Upper lobe of right lung (tissue), 1 donor: ENCODE measurements at places on chromosomes 7 and 10. TPM values are rescaled to one million over a fixed set of nuclear protein-coding genes. Genes with fewer than 3 reads are reported as not detected.

The AKR1D1 gene
- not detected for total RNA-seq

GRCh38 chr10:23461557-23461956 lies 22.7 kb downstream of the OTUD1 start:
- no peak for DNase-seq
- H3K4me3 ChIP-seq: no peak overlapping the region
- H3K27ac ChIP-seq: no peak overlapping the region
- no peaks in the 10 kb centered on the region for H3K27me3 ChIP-seq
- no peaks in the 10 kb centered on the region for H3K4me1 ChIP-seq
- no peaks in the 10 kb centered on the region for H3K36me3 ChIP-seq

DNA sequence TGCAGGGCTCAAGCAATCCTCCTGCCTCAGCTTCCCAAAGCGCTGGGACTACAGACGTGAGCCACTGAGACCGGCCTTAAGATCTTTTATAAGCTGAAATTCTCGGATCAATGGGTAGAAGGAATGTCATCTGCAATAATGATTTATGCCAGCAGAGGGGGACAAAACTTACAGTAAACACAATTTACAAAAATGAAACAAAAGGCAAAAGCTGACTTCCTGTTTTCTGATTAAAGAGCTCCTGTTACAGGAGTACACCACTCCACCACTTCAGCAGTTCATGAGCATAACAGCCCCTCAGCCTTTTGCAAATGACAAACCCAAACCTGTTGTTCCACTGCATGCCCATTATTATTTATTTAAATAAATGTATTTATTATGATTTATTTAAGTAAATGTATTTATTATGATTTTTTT lies 88.5 kb upstream of the ATP6V0A4 start:
- DNase-seq: no peak
- H3K36me3 ChIP-seq: no peaks in the 10 kb centered on the region
- no peaks in the 10 kb centered on the region for H3K27me3 ChIP-seq
- H3K27ac ChIP-seq: no peak overlapping the region
- peaks cover 5% of the 10 kb centered on the region for H3K4me1 ChIP-seq

DNA sequence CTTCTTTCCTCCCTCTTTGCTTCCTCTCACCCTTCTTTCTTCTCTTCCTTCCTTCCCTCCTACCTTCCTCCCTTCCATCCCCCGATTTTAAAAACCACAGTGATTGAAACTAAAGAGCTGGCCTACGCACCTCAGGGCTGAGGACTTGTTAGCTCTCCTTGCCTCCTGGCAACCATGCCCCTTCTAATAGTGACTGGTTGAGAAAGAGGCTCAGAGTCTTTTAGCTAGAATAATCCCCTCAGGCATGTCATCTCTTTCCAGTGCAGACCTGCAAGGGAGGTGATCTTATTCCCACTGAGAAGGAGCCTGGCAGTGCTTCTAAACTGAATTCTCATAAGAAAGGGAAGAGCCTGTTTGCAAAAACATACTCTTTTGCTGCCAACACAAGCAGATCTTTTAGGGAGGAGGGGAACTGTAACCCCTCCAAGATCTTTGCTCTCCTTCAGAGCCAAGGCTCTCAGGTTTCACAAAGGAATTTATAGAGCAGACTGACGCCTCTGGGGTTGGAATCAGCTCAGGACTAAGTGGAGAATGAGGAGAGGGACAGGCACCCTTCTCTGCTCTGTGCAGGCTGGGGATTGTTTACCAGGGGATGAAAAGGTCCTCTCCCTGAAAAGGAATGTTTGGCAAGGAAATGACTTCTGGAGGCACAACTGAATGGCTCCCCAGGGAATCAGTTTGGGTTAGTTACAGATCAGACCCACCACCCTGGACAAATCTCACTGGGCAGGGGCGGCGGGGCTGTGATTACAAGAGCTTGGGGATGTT lies 9.4 kb upstream of the ANKRD1 start:
- no peaks in the 10 kb centered on the region for H3K27me3 ChIP-seq
- DNase-seq: no peak
- no peak overlapping the region for H3K4me3 ChIP-seq

DNA sequence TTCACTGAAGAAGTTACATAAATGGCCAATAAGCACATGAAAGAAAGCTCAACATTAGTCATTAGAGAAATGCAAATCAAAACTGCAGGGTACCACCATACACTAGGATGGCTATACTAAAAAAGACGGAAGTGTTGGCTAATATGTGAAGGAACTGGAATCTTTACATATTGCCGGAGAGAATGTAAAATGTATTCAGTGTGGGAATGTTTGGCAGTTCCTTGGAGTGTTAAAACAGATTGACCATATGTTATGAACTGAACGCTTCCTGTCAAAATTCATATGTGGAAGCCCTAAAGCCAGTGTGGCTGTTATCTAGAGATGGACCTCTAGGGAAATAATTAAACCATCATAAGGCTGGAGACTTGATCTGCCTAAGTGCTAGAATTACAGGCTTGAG lies 33.1 kb downstream of the SUV39H2 start:
- no peaks in the 10 kb centered on the region for H3K4me1 ChIP-seq
- no peak for DNase-seq
- no peak overlapping the region for H3K27ac ChIP-seq
- H3K36me3 ChIP-seq: peaks cover 72% of the 10 kb centered on the region
- no peaks in the 10 kb centered on the region for H3K27me3 ChIP-seq
- no peak overlapping the region for H3K4me3 ChIP-seq

DNA sequence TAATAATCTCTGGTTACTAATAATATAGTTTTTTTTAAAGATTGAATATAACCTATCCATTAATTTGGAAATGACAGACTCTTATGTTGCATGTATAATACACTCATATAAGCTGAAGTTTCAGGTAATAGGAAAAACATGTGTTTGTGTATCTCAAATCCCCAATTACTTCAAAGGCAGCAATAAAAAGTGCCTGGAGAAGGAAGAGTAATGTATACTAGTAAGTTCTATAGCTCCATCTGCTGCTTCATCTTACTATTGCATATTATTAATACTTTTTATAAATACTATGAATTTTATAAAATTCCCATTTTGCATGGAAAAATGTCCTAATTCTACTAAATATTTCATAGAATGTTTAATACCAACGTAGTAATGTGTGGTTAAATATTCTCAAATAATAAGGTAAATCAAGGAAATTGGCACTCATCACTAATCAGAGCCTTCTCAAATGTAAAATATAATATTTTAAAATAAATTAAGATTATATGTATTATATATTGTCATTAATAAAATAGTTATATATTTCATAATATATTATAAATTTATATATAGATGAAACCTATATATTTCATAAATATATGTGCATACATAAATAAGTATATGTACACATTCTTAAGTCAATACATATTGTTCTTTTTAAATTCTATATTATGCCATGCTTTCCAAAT lies 311.9 kb downstream of the HGF start:
- no peak overlapping the region for H3K27ac ChIP-seq
- no peaks in the 10 kb centered on the region for H3K27me3 ChIP-seq
- H3K36me3 ChIP-seq: no peaks in the 10 kb centered on the region
- no peak for DNase-seq
- H3K4me3 ChIP-seq: no peak overlapping the region

The EEPD1 gene
- total RNA-seq: 9.9 TPM

DNA sequence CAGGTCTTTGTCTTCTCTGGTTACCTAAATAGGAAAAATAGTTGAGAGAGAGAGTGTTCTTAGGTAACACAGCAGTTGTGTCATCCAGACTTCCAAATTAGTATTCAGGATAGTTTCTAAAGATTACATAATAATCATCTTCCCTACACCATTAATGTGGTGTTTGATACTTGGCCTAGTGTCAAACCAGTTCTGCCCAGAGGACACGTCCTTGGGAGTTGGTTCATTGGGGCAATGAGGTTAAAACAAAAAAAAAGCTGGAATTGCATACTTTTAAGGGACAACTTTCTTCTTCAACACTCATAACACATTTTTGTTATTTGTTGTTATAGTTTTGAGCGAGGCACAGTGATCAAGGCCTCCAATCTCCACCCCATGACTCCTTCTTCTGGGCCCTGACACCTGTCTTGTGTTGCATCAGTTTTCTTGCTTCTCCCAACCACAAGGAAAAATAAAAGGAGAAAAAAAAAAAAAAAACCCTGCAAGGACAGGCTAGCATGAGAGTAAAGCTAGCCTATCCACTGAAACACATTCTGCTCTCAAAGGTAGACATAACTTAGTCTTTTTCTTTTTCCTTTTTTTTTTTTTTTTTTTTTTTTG lies 28.8 kb downstream of the STN1 start:
- H3K4me1 ChIP-seq: peaks cover 51% of the 10 kb centered on the region
- no peak overlapping the region for H3K4me3 ChIP-seq
- H3K27ac ChIP-seq: peak overlapping the region; percentile 82
- no peak for DNase-seq

The FAM131B gene
- total RNA-seq: 0.90 TPM

The PSMG3 gene
- 20.3 TPM for total RNA-seq

DNA sequence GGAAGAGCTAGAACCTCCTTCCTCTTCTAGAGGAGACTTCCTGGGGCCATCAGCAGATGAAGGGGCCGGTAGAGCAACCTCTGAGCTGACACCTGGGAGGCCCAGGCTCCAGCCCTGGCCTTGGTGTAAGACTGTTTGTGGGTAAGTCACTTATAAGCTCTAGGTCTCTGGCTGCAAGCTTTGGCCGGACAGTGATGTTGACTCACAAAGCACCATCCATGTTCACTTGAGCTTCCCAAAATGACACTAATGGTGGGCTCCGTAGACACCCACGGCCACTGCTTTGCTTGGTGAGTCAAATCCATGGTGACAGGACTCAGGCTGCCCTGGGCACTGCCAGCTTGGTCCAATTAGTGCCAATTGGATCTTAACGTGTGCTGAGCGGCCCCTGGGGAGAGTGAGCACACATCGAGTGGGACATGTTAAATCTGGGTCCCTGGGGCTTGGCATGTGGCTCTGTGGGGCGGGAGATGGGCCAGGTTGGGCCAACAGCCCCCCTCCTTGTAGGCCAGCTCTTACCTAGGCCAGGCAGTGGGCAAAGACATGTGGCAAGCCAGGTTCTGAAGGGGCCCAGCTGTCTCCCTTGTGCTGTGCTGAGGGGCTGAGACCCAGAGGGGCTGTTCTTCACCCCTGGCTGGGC lies 16.7 kb downstream of the NEURL1 start:
- no peaks in the 10 kb centered on the region for H3K4me1 ChIP-seq
- H3K27ac ChIP-seq: no peak overlapping the region
- H3K4me3 ChIP-seq: no peak overlapping the region
- no peaks in the 10 kb centered on the region for H3K36me3 ChIP-seq

DNA sequence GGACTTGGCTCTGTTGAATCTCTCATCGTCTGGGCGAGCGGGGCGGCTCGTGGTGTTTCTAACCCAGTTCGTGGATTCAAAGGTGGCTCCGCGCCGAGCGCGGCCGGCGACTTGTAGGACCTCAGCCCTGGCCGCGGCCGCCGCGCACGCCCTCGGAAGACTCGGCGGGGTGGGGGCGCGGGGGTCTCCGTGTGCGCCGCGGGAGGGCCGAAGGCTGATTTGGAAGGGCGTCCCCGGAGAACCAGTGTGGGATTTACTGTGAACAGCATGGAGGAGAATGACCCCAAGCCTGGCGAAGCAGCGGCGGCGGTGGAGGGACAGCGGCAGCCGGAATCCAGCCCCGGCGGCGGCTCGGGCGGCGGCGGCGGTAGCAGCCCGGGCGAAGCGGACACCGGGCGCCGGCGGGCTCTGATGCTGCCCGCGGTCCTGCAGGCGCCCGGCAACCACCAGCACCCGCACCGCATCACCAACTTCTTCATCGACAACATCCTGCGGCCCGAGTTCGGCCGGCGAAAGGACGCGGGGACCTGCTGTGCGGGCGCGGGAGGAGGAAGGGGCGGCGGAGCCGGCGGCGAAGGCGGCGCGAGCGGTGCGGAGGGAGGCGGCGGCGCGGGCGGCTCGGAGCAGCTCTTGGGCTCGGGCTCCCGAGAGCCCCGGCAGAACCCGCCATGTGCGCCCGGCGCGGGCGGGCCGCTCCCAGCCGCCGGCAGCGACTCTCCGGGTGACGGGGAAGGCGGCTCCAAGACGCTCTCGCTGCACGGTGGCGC lies at the start of gene EN2:
TSS of gene EN2 (plus strand) at position 19 of the 767 bp plus-strand sequence. CDS start at position 268, 249 bp downstream.
- no peaks in the 10 kb centered on the region for H3K36me3 ChIP-seq
- peaks cover 93% of the 10 kb centered on the region for H3K27me3 ChIP-seq
- H3K4me1 ChIP-seq: peaks cover 20% of the 10 kb centered on the region
- H3K4me3 ChIP-seq: peak within 1 kb of the TSS; percentile 46

The RARRES2 gene
- total RNA-seq: 259 TPM

DNA sequence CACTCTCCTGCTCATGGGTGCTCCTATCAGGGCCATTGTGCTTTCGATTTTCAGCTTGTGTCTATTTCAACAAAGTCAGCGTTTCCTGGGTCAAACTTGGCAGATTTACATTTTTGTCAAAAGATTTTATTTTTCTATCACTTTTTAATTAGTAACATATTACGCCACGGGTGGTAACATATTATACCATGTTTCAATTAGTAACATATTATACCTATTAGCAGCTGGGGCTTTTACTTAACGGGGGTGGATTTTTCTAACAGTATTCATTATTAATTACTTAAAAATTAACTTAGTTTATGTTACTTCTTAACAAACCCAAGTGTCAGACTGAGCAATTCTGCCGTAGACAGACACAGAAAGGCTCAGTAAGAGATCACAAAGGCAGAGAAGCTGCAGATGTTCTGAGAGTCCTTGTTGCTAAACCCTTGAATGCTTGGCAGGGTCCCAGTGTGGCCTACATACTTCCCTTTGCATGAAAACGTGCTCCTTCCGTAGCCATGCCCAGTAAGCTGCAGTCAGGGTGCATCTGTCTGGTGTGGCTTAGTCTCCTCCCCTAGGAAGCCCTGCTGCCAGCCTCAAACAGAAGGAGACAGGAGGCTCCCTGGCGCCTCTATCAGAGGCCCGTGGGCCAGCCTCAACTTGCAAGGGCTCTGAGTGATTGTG lies 263.1 kb upstream of the CXCL12 start:
- no peaks in the 10 kb centered on the region for H3K36me3 ChIP-seq
- no peaks in the 10 kb centered on the region for H3K27me3 ChIP-seq
- no peak for DNase-seq

The SCART1 gene
- 2.6 TPM for total RNA-seq

- H3K27me3 ChIP-seq: no peaks in the 10 kb centered on the region
- no peak overlapping the region for H3K4me3 ChIP-seq
- H3K27ac ChIP-seq: no peak overlapping the region
- H3K4me1 ChIP-seq: no peaks in the 10 kb centered on the region
- no peak for DNase-seq
Observed at GRCh38 chr7:48832303-48832845, 92.0 kb upstream of the CDC14C start.

DNA sequence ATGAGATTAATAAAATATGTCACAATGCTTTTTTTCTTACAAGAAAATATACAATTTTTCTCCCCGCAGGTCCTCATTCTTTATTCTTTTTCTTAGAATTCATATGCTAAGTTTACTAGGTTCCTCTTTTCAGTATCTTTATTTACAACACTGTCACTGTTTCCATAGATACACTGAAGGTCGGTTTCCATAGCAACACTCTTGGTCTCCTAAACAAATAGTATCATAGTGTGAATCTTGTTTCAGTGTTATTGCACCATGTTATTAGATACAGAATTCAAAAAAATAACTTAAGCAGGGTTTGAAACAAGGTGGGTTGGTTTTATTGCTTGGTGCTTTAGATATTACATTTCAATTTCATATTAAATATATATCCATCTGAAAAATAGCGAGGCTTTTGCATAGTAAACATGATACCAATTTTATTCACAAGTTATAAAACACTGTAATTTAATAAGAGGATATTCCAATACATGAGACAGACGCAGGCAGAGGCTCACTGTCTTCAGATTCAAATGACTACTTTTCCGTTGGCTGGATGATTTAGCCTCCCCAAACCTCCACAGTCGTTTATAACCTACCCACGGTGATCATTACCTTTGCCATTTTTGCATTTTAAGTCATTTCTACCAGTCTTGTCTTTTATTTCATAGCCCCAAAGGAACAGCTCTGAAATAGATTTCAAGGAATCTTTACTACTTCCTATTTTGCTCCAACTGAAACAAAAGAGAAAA lies 88.9 kb upstream of the KLF6 start:
- no peaks in the 10 kb centered on the region for H3K27me3 ChIP-seq
- peaks cover 13% of the 10 kb centered on the region for H3K4me1 ChIP-seq
- no peak overlapping the region for H3K4me3 ChIP-seq
- peak overlapping the region; percentile 81 for H3K27ac ChIP-seq
